Ovary (tissue), 10 donors: ENCODE measurements at places on chromosomes 2 and 18. TPM values are rescaled to one million over a fixed set of nuclear protein-coding genes. Genes with fewer than 3 reads are reported as not detected.
A peak's percentile ranks its signal among the peaks of the same experiment; 100 is the strongest.

Gene POTEF
- not detected for total RNA-seq

Gene AQP4
- total RNA-seq = 9.3 TPM

Gene CTNNA2
- total RNA-seq = not detected

Gene SLC25A52
- total RNA-seq = not detected

Gene NGEF
- total RNA-seq = 3.1 TPM

Gene SPR
- 19.0 TPM for total RNA-seq

Gene FSHR
- 3.1 TPM for total RNA-seq

Gene TLX2
- total RNA-seq = not detected

Gene RAB27B
- 3.9 TPM for total RNA-seq

Gene INHA
- 75.2 TPM for total RNA-seq

Gene DNAH6
- total RNA-seq = 14.0 TPM

Gene CEP76
- 5.5 TPM for total RNA-seq

Gene IGFBP5
- 2,226 TPM for total RNA-seq

Gene MYO7B
- not detected for total RNA-seq

Gene PJVK
- 6.0 TPM for total RNA-seq

GRCh38 chr2:233210843-233211547, 40.5 kb upstream of the ATG16L1 start:
- H3K36me3 ChIP-seq = no peaks in the 10 kb centered on the region
- H3K4me1 ChIP-seq = peaks cover 5% of the 10 kb centered on the region
- H3K27ac ChIP-seq = no peak overlapping the region
- peak; percentile 77 for DNase-seq

GRCh38 chr18:69257861-69258458, 142.7 kb upstream of the DOK6 start:
- H3K27me3 ChIP-seq = no peaks in the 10 kb centered on the region
- no peak overlapping the region for H3K4me3 ChIP-seq
- H3K27ac ChIP-seq = no peak overlapping the region
- H3K4me1 ChIP-seq = no peaks in the 10 kb centered on the region
- DNase-seq = no peak
- no peaks in the 10 kb centered on the region for H3K36me3 ChIP-seq

GRCh38 chr2:136359121-136359965, 241.4 kb upstream of the CXCR4 start:
- H3K4me1 ChIP-seq = no peaks in the 10 kb centered on the region
- no peaks in the 10 kb centered on the region for H3K36me3 ChIP-seq
- no peak for DNase-seq
- no peak overlapping the region for H3K4me3 ChIP-seq
- H3K27ac ChIP-seq = no peak overlapping the region

GRCh38 chr2:48346124-48346536, 183.8 kb upstream of the STON1 start:
- H3K4me1 ChIP-seq = no peaks in the 10 kb centered on the region
- peak overlapping the region; percentile 32 for H3K27ac ChIP-seq
- no peaks in the 10 kb centered on the region for H3K36me3 ChIP-seq

DNA sequence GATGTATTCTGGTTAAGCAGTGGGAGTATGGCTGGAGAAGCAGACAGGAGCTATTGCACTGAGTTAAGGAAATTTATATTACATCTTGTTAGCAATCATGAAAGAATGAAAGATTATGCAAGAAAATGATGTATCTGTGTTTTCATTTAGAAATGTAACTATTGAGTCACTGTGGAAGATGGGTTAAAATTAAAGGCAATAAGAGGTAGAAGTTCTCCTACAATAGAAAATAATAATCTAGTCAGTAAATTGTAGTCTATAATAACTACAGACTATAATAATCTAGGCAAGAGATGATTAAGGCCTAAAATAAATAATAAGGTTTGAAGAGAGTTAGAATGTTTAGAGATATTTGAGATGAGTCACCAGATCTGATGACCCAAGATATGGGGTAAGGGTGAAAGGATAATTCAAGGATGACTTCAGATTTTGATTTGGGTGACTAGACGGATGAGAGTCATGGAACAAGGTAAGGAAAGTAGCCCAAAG, 371.9 kb upstream of the KCNH7 start:
- no peak overlapping the region for H3K4me3 ChIP-seq
- no peaks in the 10 kb centered on the region for H3K36me3 ChIP-seq
- no peak overlapping the region for H3K27ac ChIP-seq
- DNase-seq = no peak

GRCh38 chr2:30239308-30239985, 8.1 kb downstream of the LBH start:
- H3K36me3 ChIP-seq = no peaks in the 10 kb centered on the region
- H3K4me1 ChIP-seq = peaks cover 22% of the 10 kb centered on the region
- peak; percentile 79 for DNase-seq
- H3K4me3 ChIP-seq = no peak overlapping the region
- no peaks in the 10 kb centered on the region for H3K27me3 ChIP-seq

DNA sequence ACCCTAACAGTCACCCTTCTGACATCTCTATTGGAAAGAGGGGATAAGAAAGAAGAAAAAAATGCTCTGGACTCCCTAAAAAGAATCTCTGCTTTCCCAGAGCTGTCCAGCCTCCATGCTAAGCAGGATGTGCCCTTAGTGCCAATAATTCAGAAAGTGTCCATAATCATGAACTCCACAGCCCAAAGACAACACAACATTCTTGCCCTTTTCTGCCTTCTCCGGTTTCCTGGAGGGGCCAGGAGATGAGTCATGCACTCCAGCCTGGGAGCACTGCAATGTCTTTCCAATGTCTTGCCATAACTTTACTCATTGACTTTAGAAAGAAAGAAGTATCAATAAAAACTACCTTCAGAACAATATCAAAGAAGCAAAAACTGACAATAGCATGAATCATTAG, 44.0 kb downstream of the KLF7 start:
- H3K36me3 ChIP-seq = no peaks in the 10 kb centered on the region
- no peak overlapping the region for H3K4me3 ChIP-seq
- H3K4me1 ChIP-seq = peaks cover 5% of the 10 kb centered on the region
- no peak for DNase-seq
- no peaks in the 10 kb centered on the region for H3K27me3 ChIP-seq

GRCh38 chr2:43455731-43456642, 139.9 kb downstream of the THADA start:
- no peak overlapping the region for H3K4me3 ChIP-seq
- no peak overlapping the region for H3K27ac ChIP-seq

GRCh38 chr2:9975805-9976447, 24.4 kb downstream of the GRHL1 start:
- peaks cover 2% of the 10 kb centered on the region for H3K4me1 ChIP-seq
- no peak overlapping the region for H3K4me3 ChIP-seq
- no peak for DNase-seq
- no peaks in the 10 kb centered on the region for H3K36me3 ChIP-seq
- no peaks in the 10 kb centered on the region for H3K27me3 ChIP-seq

- H3K4me3 ChIP-seq = no peak overlapping the region
- H3K27ac ChIP-seq = no peak overlapping the region
- no peak for DNase-seq
- H3K27me3 ChIP-seq = no peaks in the 10 kb centered on the region
- H3K4me1 ChIP-seq = no peaks in the 10 kb centered on the region
Observed at GRCh38 chr2:163255086-163255485, 416.5 kb upstream of the KCNH7 start.

DNA sequence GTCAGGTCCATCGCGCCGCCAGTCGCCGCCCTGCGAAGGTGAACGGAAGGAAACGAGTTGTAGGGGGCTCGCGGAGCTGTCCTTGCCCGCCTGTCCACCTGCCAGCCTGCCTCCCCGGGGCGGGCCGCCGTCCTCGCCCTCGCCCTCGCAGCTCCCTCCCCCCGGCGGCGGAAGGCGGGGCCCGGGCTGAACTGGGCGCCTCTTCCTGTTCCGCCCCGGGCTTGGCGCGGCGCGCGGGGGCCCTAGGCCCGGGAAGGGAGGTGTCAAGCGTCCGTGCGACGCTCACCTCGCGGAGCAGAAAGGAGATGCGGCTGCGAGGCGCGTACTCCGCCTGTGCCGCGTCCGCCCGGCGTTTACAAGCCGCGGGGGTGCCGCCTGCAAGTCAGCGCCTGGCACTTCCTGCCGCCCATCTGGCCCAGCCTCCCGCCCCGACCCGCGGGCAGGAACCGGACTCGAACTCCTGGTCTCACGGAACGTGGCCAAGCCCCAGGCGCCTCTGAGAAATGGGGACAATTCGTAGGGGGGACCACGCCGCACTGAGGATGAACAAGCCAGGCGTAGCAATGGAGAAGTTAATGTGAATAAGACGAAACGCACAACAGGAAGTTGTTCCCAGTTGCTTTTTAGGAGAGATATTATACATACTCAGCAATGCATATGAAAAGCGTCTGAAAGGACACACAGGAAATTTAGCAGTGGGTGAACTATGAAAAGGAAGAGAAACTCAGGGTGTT, at the start of gene CNPPD1:
CNPPD1 (minus strand) TSS at position 108 of the 734 bp plus-strand sequence; CDS start at position 11, 97 bp downstream.
- peaks cover 8% of the 10 kb centered on the region for H3K4me1 ChIP-seq
- H3K27me3 ChIP-seq = no peaks in the 10 kb centered on the region
- peak within 1 kb of the TSS; percentile 97 for H3K4me3 ChIP-seq
- peak; percentile 90 for DNase-seq
- no peaks in the 10 kb centered on the region for H3K36me3 ChIP-seq
- H3K27ac ChIP-seq = peak within 1 kb of the TSS; percentile 94

DNA sequence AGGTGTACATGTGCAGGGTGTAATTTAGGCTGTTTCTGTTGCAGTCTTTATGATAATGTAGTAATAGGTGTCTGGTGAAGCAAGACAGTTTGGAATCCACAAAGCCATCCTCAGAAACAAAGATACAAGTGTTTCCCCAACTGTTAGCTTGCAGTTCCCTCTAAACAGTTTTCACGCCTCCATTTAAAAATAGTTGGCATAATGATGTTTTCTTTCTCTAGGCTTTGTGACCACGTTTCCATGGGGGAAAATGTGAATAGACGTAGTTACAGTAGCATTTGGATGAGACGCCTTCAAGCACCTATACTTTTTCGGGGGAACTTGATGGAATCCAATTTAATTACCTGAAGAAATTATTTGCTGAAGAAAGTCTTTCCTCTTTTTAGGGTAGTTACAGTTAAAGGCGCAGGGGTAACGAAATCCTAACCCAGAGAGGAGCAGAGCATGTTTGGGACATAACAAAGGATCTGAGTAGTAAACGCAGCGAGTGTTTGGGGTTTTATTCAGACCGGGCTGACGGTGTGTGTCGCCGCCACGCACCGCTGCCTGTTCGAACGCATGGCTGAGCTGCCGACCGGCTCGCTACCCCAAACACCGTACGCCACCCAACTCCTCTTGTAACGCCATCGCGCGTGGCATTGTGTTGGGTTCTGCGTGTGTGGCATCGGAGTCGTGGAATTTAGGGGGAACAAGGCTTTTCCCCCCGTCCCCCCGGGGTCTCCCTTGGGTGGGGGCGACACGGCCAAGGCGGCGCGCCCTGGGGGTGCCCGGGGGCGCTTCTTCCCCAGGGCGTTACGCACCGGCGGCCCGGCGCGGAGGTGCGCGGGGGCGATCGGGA, 681 bp upstream of the NRP2 start:
- peak overlapping the region; percentile 74 for H3K4me3 ChIP-seq
- no peaks in the 10 kb centered on the region for H3K36me3 ChIP-seq
- H3K4me1 ChIP-seq = peaks cover 5% of the 10 kb centered on the region
- no peaks in the 10 kb centered on the region for H3K27me3 ChIP-seq
- peak overlapping the region; percentile 75 for H3K27ac ChIP-seq
- peak; percentile 59 for DNase-seq

DNA sequence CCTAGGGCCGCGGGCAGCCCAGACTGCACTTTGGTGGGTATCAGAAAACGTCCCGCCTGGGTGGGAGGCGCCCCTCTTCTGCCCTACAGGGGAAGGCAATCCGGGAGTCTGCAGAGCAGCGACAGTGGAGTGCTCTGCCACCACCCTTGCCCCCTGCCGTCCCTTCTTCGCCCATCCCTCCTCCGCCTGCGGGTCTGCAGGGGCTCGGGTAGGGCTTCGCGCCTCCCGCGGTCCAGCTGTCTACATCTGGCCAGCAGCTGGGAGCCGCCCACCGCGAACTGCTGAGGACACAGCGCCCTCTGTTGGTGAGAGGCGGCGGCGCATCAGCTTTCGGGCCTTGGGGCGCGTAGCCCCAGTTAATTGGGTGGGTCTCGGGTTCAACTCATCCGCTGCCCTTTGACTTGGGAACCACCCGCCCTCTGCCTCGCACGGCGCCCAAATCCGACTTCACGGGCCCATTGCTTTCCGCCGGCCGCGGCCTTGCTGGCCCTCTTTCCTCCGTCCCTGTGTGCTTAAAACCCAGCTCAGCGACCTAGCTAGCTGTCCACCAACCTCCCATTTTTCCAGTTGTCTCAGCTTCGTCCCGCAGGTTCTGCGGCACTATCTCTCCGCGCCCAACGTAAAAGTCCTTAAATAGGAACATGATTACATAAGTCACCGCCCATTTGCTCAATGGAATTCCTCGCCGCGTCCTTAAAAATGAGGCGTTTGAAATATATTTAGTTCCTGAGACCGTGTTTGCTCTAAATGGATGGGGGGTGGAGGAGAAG, 17.6 kb downstream of the WNT10A start:
- H3K4me1 ChIP-seq = peaks cover 10% of the 10 kb centered on the region
- no peak overlapping the region for H3K4me3 ChIP-seq
- H3K27ac ChIP-seq = no peak overlapping the region
- no peaks in the 10 kb centered on the region for H3K36me3 ChIP-seq
- no peaks in the 10 kb centered on the region for H3K27me3 ChIP-seq

- DNase-seq = peak; percentile 46
- H3K27ac ChIP-seq = no peak overlapping the region
- no peaks in the 10 kb centered on the region for H3K27me3 ChIP-seq
- no peaks in the 10 kb centered on the region for H3K36me3 ChIP-seq
- peaks cover 30% of the 10 kb centered on the region for H3K4me1 ChIP-seq
Observed at GRCh38 chr2:95389245-95390119, 13.0 kb upstream of the FAHD2A start.

GRCh38 chr2:206850369-206850768, 85.0 kb downstream of the FASTKD2 start:
- H3K27ac ChIP-seq = no peak overlapping the region
- H3K4me1 ChIP-seq = no peaks in the 10 kb centered on the region
- no peak for DNase-seq
- H3K27me3 ChIP-seq = no peaks in the 10 kb centered on the region

- DNase-seq = no peak
- no peaks in the 10 kb centered on the region for H3K36me3 ChIP-seq
- no peak overlapping the region for H3K4me3 ChIP-seq
Observed at GRCh38 chr2:212426637-212427412, 111.8 kb downstream of the ERBB4 start.

GRCh38 chr2:209761566-209761965, 10.1 kb upstream of the UNC80 start:
- DNase-seq = no peak
- H3K4me1 ChIP-seq = no peaks in the 10 kb centered on the region
- no peak overlapping the region for H3K4me3 ChIP-seq
- no peak overlapping the region for H3K27ac ChIP-seq
- no peaks in the 10 kb centered on the region for H3K27me3 ChIP-seq
